ENCODE measurements at places on chromosomes 2 and 18.

DNA sequence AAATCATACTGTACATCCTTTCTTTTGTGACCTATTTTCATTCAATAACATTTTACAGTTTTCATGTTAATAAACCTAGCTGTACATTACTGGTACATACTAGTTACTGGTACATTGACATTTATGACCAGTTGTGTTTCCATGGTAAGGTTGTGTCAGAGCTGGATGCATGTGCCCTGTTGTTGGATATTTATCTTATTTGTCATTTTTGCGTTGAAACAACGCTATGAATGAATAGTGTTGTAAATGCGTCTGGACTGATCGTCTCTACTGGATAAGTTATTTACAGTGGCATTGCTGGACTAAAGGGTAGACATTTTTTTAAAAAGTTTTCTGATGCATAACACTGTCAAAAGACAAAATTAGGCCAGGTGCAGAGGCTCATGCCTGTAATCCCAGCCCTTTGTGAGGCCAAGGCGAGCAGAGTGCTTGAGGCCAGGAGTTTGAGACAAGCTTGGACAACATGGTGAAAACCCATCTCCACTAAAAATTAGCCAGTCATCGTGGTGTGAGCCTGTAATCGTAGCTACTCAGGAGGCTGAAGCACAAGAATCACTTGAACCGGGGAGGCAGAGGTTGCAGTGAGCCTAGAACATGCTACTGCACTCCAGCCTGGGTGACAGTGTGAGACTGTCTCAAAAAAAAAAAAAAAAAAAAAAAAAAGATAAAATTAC is 40.2 kb downstream of the MCFD2 start:
- DNase-seq, result no peak

DNA sequence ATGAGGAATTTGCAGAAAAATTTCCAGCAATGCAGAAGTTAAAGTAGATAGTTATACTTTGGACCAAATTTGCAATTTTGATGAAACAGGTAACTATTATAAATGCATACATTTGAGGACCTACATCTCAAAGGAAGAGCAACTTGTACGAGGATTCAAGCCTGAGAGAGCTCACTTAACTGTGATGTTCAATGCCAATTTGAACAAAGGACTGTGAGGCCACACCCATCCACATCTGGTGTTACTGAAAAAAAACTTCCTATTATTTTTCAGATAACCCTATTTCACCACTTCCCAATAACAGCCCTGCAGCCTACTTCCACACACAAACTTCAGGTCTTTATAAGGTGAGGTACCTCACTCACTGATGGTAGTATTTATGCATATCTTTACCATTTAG is 203.5 kb upstream of the NABP1 start:
- DNase-seq, result no peak

GRCh38 chr2:2842466-2842865 is 511.4 kb upstream of the MYT1L start:
- DNase-seq, result no peak

GRCh38 chr2:233965032-233965603 is 47.9 kb downstream of the TRPM8 start:
- DNase-seq, result no peak

DNA sequence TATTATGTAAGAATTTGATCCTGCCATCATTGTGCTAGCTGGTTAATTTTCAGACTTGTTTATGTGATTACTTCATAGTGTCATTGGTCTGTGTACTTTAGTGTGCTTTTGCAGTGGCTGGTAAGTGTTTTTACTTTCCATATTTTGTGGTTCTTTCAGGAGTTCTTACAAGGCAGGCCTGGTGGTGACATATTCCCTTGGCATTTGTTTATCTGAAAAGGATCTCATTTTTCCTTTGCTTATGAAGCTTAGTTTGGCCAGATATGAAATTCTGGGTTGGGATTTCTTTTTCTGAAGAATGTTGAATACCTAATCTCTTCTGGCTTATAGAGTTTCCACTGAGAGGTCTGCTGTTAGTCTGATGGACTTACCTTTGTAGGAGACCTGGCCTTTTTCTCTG is 72.8 kb upstream of the MC4R start:
- DNase-seq, result no peak

DNA sequence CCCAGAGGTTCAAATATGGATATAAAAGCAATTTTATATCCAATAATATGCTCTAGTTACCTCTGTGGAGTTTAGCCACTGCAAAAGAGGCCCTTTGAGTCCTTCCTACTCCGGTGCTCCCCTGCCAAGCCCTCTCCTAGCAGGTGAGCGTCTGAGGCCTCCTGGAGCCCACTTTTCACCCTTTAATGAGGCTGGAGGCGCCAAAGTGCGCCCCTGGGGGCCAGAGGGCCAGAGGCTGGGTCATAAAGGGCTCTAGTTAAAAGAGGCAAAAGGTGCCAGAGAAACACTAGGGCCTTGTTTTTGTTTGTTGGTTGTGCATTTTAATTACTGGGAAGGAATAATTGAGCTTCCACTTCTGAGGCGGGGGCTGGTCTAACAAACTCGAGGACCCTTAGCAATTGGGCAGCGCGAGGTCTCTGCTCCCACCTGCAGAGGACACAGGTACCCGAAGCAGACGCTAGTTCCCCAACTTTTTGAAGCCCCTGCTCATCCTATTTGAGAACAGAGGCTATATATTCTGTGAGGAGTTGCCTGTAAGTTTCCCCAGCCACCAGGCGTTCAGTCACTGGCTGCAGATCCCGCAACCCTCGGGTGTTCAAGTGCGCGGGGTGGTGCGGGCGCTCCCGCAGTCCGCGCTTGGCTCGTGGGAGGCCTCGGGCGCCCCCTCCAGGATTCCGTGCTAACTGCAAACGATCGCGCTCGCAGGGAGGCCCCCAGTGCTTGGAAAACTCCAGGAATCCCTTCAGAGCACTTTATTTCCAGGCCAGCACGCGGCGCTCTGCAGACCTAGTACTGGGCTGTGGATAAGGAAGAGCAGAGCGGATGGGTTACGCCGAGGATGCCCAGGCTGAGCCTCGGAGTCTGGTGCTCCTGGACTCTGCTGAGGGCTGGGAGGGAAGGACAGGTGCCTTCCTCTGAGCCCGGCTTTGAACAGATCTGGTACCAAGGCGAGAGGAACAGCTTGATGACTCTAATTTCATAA is 14.1 kb downstream of the MSGN1 start:
- DNase-seq, result peak; percentile 4

GRCh38 chr18:56402872-56403516 is 235.4 kb downstream of the TXNL1 start:
- no peak for DNase-seq

GRCh38 chr2:203681978-203682377 is 24.5 kb upstream of the CD28 start:
- DNase-seq, result no peak

- no peak for DNase-seq
Observed at GRCh38 chr2:100924520-100925451, 77.3 kb upstream of the RPL31 start.

DNA sequence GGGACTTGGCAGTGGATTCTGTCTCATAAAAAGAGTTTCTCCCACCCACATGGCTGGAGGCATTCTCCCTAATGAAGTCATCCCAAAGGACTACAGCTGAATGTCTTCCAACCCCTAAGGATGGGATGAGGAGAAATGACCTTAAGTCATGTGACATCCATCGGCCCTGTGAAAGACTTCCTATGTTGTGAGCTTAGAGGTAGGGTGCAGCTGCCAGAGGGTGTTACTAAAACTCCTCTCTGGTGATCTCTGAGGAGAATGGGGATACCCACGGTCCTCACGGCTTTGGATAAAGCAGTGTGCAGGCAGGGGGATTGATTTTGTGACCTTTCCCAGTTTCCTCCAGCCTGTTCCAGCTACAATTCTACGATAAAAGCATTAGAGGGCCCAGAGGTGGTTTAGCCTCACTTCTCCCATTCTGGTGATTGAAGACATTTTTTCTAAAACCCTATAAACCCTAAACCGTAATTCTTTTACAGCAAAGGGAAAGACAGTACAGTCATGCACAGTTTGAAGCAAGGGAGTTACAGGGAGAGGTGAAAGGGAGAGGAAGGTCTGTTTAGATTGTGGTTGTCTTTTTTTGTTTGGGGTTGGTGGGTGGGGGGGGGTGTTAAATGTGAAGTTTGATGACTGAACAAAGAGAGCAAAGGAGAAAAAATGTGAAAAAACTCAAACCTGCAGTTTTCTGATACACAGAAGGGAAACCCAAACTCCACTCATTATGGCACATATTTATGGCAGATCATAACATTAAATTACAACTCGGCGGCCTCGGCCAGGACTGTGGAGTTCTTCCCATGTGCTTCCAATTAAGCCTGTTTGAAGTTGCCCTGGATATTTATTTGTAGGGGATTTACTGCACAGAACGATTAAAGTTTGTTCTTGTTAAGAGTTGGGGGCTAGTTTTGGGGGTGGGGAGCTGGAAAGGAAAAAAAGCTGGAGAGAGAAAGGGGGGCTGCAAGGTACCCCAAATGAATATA is 26.6 kb upstream of the SLC14A2 start:
- no peak for DNase-seq

GRCh38 chr2:32946314-32947075 is at the start of gene LTBP1:
TSS of gene LTBP1 (plus strand) at chr2:32946953. CDS start at chr2:32947325, 372 bp downstream.
- DNase-seq, result peak; percentile 2

DNA sequence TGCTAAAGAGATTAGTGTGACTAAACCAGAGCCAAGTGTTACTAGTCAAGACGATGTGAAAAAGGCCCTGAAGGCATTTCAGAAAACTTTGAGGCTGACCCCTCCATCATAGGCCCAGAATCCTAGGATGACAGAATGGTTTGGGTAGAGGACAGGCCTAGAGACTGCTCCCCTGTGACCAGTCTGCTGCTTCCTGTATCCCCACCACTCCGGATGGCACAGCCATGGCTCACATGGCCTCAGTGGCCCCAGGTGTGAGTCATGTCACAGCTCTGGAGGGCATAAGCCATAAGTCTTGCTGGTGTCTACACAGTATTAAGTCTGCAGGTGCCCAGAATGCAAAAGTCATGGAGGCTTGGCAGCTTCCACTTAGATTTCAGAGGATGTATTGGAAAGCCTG is 12.4 kb upstream of the STAT1 start:
- DNase-seq, result no peak

DNA sequence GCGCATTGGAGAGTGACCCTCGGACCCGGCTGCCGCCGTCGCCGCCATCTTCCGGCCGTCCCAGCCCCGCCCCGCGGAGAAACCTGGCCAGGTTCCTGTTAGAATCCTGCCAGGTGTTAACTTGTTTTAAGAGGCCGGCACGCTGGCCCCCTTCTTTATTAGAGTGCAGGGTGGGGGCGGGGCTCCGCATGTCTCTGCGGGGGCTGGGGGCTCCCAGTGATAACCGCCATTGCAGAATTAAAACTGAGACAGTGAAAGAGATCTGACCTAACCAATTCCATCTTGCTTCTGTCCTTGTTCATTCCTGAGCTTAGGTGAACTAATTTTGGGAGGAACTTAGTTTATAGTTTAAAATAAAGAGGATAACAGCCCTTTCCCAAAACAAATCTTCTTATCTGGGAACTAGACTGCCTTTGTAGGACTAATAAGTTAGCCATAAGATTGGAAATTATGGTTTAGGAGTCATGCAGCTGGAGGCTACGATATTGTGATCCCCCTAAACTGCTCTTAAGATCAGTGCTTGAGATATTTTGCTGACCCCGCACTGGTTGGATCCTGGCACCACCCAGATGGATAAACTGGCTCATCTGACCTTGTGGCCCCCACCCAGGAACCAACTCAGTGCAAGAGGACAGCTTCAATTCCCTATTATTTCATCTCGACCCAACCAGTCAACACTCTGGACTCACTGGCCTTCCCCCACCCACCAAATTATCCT is 543 bp upstream of the STARD7 start:
- no peak for DNase-seq

DNA sequence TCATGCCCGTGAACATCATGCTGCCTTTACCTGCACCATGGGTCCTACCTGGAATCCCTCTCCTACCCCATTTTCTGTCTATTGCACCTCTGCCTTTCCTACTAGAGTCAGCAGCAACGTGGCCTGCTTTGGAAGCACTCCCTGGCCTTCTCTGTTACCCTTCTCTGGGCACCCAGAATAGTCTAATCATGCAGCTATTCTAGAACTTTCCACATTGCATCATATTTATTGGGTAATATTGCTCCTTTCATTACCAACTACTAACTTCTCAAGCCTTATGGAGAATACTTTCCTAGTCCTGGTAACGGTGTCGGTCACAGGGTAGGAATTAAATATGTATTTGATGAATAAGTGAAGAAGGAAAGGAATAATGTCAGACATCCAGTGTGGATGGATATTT is 33.3 kb upstream of the CREG2 start:
- no peak for DNase-seq

GRCh38 chr2:241218131-241219029 is 29.9 kb downstream of the ANO7 start:
- DNase-seq, result peak; percentile 17

DNA sequence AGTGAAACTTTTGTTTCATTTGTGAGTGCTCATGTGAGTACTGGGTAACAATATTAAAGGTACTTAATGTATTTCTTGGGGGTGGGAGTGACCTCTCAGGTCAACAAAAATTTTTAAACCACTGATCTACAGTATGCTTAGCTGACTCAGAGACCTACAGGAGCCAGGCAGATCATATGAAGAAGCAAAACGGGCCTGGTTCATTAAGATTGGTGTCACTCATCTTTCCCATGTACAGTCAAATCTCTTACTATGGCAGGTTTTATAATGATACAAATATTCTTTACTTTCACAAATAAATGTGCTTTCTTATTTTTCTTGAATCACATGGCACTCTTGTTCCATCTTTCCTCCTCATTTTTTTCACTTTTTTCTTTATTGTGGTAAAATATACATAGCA is 7.7 kb upstream of the TMSB10 start:
- no peak for DNase-seq

- no peak for DNase-seq
Observed at GRCh38 chr2:118403658-118404451, 315.6 kb downstream of the INSIG2 start.

DNA sequence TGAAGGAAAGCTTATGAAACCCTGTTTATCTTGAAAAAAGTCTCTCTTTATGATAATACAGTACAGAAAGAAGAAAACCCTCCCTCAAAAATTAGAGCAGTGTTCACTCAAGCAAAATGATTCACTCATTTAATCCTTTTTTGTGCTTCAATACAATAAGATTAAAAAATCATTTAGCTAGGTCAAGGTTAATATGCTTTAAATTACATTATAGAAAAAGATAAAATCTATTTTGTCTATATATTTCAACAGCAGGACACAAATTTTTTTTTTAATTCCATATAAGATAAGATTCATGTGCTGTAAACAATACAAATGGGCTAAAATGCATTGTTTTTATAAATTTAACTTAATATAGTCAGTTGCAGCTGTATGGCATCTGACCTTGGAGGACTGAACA is 176.9 kb downstream of the KCNE4 start:
- DNase-seq, result no peak

- DNase-seq, result no peak
Observed at GRCh38 chr18:9756933-9757470, 48.9 kb downstream of the RAB31 start.

DNA sequence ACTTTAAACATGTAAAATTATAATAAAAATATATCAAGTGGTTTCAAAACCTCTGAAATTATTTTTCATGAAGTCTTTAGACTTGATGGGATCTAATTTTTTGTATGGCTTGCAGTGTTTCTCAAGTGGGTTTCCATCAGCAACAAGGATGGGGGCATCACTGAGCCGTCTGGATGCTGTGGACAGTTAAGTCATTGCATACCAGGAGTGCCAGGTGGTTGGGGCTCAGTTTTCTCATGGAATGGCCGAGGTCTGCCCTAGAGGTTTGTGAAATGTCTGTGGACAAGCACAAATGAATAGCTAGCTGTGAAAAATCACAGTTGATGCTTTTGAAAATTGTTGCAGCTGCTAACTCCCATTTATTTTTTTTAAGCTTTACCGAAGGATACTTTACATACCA is 1.7 kb downstream of the PRELID3A start:
- DNase-seq, result no peak

- DNase-seq, result no peak
Observed at GRCh38 chr2:88170472-88170892, 336 bp downstream of the THNSL2 start.
